Lung (tissue), 17 donors: ENCODE measurements at places on chromosomes 2 and 18. TPM values are rescaled to one million over a fixed set of nuclear protein-coding genes. Genes with fewer than 3 reads are reported as not detected.

LRATD1 gene
- total RNA-seq: 11.0 TPM

ANKRD30B gene
- not detected for total RNA-seq

DNA sequence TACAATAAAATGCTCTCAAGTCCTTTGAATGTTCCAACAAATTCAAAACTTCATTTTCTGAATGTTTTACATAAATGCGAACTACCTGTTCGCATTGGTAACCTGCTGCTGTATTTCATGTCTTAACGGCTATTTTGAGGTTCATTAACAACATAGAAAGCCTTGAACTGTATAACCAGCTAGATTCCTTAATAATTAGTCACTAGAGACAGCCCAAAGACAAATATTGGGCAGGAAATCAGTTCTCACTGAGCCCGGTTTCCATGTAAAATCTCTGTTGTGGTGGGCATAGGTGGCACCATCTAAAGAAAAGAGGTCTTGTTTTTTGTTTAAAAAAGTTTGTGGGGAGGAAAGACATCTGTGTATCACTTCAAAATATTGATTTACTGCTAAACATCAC lies 29.2 kb downstream of the PDIA6 start:
- peaks cover 35% of the 10 kb centered on the region for H3K36me3 ChIP-seq
- no peak overlapping the region for H3K27ac ChIP-seq
- no peaks in the 10 kb centered on the region for H3K4me1 ChIP-seq
- no peak overlapping the region for H3K4me3 ChIP-seq
- H3K27me3 ChIP-seq: no peaks in the 10 kb centered on the region

DNA sequence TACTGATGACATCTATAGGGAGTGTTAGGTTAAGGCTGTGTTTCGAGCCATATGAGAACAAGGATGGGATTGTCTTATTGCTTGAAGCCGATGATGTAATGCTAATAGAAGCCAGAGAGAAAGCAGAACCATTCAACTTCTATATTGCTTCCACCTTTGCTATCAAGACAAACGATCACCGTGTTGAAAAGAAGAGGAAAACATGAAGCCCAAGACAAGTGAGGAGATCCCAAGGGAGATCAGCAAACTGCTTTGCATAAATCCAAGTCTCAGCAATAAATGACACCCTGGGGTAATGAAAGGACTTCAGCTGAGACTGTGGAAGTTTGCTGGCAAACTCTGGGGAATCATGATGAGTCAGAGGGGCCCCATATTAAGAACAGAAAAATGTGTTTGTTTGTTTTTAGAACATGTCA lies 206.2 kb downstream of the NCKAP5 start:
- no peaks in the 10 kb centered on the region for H3K4me1 ChIP-seq
- H3K27me3 ChIP-seq: no peaks in the 10 kb centered on the region
- no peaks in the 10 kb centered on the region for H3K36me3 ChIP-seq
- peak; percentile 3 for DNase-seq
- H3K27ac ChIP-seq: no peak overlapping the region

GRCh38 chr2:121860758-121861227 lies 105.3 kb downstream of the TSN start:
- no peaks in the 10 kb centered on the region for H3K36me3 ChIP-seq
- H3K4me3 ChIP-seq: no peak overlapping the region
- H3K27ac ChIP-seq: no peak overlapping the region
- no peaks in the 10 kb centered on the region for H3K4me1 ChIP-seq

DNA sequence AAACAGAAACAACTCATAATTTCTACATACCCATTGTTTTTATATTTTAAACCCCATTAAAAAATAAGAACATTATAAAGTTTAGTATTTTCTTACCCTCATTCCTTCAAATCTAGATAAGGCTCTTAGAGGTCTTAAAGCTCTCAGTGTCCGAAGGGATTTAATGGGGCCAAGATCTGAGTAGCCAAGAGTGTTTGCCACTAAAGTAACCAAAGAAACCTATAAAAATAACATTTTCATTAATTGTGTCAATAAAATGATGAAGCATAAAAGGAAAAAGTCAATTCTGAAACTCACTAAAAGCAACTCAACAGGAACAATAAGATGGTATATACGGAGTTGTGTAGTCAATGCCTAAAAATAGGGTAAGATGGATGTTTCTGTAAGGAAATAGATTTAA lies 105.4 kb upstream of the SCN1A start:
- no peak overlapping the region for H3K27ac ChIP-seq
- H3K27me3 ChIP-seq: no peaks in the 10 kb centered on the region

LBX2 gene
- total RNA-seq: 1.9 TPM

EVX2 gene
- not detected for total RNA-seq

GRCh38 chr2:46786228-46786627 lies 129.4 kb downstream of the MCFD2 start:
- DNase-seq: no peak
- H3K27ac ChIP-seq: no peak overlapping the region
- H3K4me3 ChIP-seq: no peak overlapping the region
- H3K36me3 ChIP-seq: no peaks in the 10 kb centered on the region
- H3K4me1 ChIP-seq: peaks cover 13% of the 10 kb centered on the region
- H3K27me3 ChIP-seq: no peaks in the 10 kb centered on the region

MROH2A gene
- total RNA-seq: 0.80 TPM

DNA sequence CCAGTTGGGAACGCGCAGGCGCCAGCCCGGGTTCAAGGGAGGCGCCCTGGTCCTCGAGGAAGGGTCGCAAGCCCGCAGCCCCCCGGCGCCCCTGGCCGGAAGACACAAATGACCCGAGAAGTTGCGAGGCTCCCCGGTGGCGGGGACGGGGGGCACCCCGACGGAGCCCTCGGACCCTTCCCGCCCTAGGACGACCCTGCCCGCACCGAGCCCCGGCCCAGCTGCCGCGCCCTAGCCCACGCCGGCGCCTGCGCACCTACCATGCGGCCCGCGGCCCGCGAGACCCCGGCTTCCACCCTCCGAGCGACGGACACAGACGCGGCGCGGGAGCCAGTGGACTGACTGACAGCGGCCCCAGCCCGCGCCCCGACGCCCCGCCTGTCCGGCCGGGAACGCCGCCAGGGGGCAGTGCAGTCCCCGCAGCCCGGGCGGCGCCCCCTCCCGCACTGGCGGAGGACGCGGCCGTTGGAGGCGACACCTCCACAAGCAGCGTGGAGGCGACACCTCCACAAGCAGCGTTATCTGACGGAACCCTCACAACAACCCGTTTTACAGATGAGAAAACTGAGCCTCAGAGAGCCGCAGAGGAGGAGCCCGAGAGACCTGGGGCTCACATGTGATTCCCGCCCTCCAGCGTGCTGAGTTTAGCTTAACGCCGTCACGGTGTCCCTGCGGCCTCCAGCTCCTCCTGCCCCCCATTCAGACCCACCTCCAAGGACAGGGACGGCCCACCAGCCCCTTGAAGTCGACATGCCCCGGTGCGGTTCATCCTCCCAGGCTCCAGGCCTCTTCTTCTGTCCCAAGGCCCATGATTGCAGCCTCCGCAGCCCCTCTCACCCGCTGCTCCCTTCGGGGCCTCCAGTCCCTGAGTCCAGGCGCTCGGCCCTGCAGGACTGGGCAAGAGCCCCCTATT lies at the start of gene NMUR1:
Gene NMUR1, minus strand, starts transcription at position 347 of the 913 bp plus-strand sequence. Its CDS starts 84 bp downstream, at position 263.
- H3K4me1 ChIP-seq: peaks cover 27% of the 10 kb centered on the region
- peaks cover 6% of the 10 kb centered on the region for H3K27me3 ChIP-seq
- no peaks in the 10 kb centered on the region for H3K36me3 ChIP-seq
- H3K4me3 ChIP-seq: peak within 1 kb of the TSS; percentile 47

DNA sequence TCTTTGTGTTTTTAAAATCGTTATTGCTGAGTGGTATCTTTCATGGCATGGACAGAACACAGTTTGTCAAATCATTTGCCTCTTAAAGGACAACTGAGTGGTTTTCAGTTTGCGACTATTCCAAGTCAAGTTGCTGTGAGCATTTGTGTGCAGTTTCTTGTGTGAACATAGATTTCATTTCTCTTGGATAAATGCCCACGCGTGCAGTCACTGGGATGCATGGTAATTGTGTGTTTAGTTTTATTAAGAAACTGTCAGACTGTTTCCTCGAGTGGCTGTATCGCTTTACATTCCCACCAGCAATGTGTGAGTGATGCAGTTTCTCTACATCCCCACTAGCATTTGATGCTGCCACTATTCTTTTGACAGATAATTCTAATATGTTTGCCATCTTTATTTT lies 154.0 kb upstream of the ARL4C start:
- no peaks in the 10 kb centered on the region for H3K36me3 ChIP-seq
- H3K27me3 ChIP-seq: no peaks in the 10 kb centered on the region
- peaks cover 10% of the 10 kb centered on the region for H3K4me1 ChIP-seq
- no peak overlapping the region for H3K27ac ChIP-seq

GRCh38 chr18:72922895-72923294 lies 55.1 kb upstream of the NETO1 start:
- H3K27me3 ChIP-seq: no peaks in the 10 kb centered on the region
- DNase-seq: no peak
- H3K4me3 ChIP-seq: no peak overlapping the region
- H3K27ac ChIP-seq: no peak overlapping the region
- no peaks in the 10 kb centered on the region for H3K4me1 ChIP-seq

KLHL30 gene
- total RNA-seq: 0.57 TPM

TRPM8 gene
- total RNA-seq: not detected

IL1B gene
- total RNA-seq: 3.8 TPM

GRCh38 chr2:114259389-114259788 lies 183.1 kb upstream of the DPP10 start:
- H3K4me3 ChIP-seq: no peak overlapping the region
- H3K36me3 ChIP-seq: no peaks in the 10 kb centered on the region
- no peak overlapping the region for H3K27ac ChIP-seq
- H3K27me3 ChIP-seq: no peaks in the 10 kb centered on the region

DNA sequence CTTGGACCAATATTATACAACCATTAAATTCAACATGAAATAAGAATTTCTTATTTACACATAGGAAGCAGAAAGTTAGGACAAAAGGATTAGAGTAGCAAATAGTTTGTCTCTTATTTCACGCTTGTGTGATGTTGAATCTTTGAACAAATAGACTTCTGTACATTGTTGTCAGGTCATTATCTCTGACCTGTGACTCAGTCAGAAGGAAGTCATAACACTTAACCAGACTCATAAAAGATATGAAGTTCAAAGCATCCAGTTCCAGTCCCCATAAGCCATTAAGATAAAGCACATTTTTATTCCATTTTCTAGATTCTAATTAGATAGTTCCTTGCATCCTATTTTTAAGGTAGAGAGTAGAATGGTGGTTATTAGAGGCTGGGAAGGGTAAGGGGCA lies 130.8 kb downstream of the UPP2 start:
- H3K27me3 ChIP-seq: no peaks in the 10 kb centered on the region
- no peaks in the 10 kb centered on the region for H3K4me1 ChIP-seq
- H3K27ac ChIP-seq: no peak overlapping the region
- H3K4me3 ChIP-seq: no peak overlapping the region
- no peaks in the 10 kb centered on the region for H3K36me3 ChIP-seq
- DNase-seq: no peak

KLHL29 gene
- total RNA-seq: 2.7 TPM

SPP2 gene
- not detected for total RNA-seq

DNA sequence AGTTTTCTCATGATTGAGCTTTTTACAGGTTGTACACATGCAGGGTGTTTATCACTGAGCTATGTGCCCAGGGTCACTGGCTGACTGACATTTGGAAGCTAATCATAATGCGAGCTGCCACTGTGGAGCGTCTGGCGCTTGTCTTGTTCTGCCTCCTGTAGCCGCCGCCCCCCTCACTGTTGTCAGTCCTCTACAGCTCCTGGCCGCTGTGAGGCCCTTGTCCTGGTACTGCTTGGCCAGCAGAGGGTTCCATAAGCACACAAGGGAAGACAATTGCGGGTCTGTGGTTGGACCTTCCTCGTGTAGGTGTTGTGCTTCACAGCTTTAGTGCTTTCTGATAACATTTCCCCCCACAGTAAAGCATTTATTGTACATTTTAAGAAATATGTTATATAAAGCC lies 105.6 kb upstream of the LDLRAD4 start:
- H3K4me1 ChIP-seq: no peaks in the 10 kb centered on the region
- H3K27me3 ChIP-seq: no peaks in the 10 kb centered on the region
- H3K27ac ChIP-seq: no peak overlapping the region
- DNase-seq: peak; percentile 61

DNA sequence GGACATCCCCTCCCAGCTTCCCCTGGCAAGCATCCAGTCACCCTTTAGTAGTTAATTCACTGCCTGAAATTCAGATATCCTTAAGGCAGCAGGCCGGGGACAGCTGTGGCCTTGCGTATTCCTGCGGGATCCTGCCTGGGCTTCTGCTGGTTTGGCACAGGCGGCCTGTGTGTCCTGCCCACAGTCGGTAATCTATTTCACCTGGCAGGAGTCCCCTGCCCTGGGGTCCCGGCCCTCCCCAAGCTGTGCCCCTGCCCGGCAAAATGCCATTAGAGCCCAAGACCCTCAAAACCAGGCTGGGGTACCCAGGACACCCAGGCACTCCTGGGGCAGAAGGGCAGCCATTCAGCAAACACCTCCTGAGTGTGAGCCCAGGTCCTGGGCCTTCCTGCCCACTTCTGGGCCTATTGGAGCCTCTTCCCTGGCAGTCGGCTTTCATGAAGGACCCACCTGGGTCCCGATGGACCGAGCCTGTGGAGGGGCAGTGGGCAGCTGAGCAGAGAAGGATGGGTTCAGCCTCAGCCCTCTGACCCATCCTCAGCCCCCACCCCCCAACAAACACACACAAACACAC lies 11.6 kb downstream of the CROCC2 start:
- peaks cover 9% of the 10 kb centered on the region for H3K4me1 ChIP-seq
- no peaks in the 10 kb centered on the region for H3K36me3 ChIP-seq
- H3K27me3 ChIP-seq: no peaks in the 10 kb centered on the region
- peak; percentile 73 for DNase-seq

DSG2 gene
- 26.8 TPM for total RNA-seq

DCC gene
- total RNA-seq: 4.6 TPM

- H3K27me3 ChIP-seq: no peaks in the 10 kb centered on the region
- no peak overlapping the region for H3K27ac ChIP-seq
- no peak overlapping the region for H3K4me3 ChIP-seq
- no peaks in the 10 kb centered on the region for H3K4me1 ChIP-seq
- peaks cover 3% of the 10 kb centered on the region for H3K36me3 ChIP-seq
- no peak for DNase-seq
Observed at GRCh38 chr18:47120428-47120827, 29.9 kb downstream of the HDHD2 start.

MYOM1 gene
- total RNA-seq: 1.7 TPM

GRCh38 chr18:78812067-78812466 lies 167.6 kb upstream of the SALL3 start:
- no peaks in the 10 kb centered on the region for H3K4me1 ChIP-seq
- H3K27ac ChIP-seq: no peak overlapping the region
- H3K4me3 ChIP-seq: no peak overlapping the region
- no peak for DNase-seq
- H3K27me3 ChIP-seq: no peaks in the 10 kb centered on the region

CXCR1 gene
- total RNA-seq: 1.9 TPM
